ENCODE measurements at places on chromosomes 3 and 15.
A peak's percentile ranks its signal among the peaks of the same experiment; 100 is the strongest.

GRCh38 chr3:168425936-168426595, 330.3 kb upstream of the GOLIM4 start:
- DNase-seq = no peak

DNA sequence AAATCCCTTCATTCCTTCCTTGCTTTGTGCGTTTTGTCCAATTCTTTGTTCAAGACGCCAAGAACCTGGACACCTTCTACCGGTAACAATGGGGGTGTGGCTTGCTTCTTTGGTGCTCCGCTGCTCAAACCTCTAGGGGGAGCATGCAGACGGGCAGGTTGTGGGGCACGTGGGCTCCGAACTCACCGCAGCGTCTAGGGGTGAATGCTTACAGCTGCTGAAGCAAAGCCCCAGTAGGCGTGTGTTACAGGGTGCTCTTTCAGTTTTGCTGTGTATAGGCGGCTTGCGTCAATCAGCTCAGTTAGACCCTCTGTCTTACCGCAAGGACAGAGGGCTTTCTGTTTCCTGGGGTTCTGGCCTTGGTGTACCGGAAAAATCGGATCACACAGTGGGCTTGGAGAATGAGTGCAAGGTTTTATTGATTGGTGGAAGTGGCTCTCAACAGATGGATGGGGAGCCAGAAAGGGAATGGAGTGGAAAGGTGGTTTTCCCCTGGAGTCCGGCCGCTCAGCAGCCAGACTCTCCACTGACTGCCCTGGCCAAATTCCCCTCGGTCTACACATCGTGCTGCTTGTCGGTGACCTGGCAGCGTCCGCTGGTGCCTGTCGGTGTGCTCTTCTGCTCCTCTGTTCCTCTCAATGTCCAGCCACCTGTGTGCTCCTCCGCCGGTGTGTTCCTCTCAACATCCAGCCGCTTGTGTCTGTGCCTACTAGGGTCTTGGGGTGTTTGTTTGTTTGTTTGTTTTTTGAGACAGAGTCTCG, 1.2 kb upstream of the LRRC34 start:
- peak; percentile 69 for DNase-seq

GRCh38 chr3:194481525-194482195, 5.1 kb downstream of the ATP13A3 start:
- no peak for DNase-seq

DNA sequence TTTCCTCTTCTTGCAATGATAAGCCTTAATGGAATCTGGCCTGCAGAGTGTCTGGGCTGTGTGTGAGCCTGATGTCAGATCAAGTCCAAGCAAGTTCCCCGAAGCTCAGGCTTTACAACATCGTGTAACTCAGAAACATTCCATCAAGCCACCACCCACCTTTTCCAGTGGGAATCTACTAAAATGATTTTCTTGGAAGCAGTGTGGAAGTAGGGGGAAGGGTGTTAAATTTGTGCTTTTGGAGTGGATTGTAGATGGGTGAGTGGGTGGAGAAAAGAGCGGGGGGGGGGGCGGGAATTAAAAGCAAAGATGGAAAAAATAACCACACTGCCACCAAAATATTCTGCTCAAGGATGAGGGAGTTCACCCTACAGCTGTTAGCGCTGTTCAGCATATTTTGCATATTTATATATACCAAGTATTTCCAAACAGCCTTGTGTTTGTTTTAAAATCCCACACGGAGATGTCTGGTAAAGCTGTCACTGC, 53.6 kb downstream of the VGLL3 start:
- no peak for DNase-seq
